ENCODE measurements at places on chromosomes 13 and 19.

DNA sequence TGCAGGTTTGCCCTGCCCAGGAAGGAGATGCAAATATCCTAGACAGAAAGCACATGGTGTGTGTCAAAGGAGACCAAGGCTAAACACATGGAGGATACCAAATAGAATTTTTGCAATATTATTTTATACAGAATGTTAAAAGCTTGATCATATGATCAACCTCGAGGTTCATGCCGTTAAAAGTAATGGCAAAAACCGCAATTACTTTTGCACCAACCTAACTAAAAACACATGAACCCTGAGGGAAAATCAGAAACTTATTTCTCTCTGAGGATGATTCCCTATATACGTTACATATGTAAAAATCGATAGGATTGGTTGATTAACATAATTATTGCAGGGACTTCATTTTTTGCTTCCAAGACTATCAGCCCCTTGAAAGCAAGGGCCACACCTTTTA is 88.1 kb downstream of the MZT1 start:
- no peak for DNase-seq

GRCh38 chr13:91126806-91127205 is 220.7 kb upstream of the MIR17HG start:
- DNase-seq, result no peak

DNA sequence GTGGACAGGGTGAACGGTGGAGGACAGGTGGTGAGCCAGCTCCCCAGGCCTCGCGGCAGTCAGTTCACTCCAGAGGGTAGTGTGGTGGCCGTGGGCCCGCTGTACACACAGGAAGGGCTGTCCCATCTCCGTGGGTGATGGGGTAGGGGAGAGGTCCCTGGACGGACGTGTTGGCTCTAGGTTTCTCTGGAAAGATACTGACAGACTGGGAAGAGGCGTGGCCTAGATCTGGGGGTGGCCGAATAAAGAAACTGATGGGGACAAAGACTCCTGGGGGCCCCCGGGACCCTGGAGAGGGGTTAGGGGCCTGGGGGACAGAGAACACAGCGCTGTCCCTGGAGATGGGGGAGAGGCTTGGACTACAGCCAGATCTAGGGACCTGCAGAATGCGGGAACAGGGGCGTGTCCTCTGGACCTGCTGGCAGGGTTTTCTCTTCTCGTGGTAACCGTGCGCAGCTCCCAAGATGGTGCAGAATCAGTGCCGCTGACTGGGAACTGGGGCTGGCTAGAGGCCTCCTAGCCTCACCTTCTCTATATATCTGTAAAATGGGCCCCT is 4.0 kb upstream of the PRAM1 start:
- DNase-seq, result no peak

DNA sequence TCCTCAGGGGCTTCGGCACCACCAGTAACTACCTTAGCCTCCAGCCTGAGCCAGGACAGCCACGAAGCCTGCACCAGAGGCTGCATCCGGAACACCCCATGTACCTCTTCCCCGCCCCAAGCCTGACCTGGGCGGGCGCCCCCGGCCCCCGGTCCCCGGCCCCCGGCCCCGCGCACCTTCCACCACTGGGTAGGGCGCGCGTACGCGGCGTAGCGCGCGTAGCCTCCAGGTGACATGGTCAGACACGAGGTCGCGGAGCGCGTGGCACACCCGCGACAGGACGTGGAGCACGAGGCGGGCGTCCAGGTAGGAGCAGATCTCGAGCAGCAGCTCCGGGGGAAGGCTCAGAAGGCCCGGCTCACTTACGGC is 450 bp downstream of the FBXW9 start:
- DNase-seq, result no peak

GRCh38 chr19:43594710-43595604 is 977 bp downstream of the IRGQ start:
- DNase-seq, result peak; percentile 71

- no peak for DNase-seq
Measured at GRCh38 chr13:94706843-94707399, 5.4 kb downstream of the SOX21 start.

GRCh38 chr13:98856983-98857382 is 104.5 kb upstream of the SLC15A1 start:
- no peak for DNase-seq

DNA sequence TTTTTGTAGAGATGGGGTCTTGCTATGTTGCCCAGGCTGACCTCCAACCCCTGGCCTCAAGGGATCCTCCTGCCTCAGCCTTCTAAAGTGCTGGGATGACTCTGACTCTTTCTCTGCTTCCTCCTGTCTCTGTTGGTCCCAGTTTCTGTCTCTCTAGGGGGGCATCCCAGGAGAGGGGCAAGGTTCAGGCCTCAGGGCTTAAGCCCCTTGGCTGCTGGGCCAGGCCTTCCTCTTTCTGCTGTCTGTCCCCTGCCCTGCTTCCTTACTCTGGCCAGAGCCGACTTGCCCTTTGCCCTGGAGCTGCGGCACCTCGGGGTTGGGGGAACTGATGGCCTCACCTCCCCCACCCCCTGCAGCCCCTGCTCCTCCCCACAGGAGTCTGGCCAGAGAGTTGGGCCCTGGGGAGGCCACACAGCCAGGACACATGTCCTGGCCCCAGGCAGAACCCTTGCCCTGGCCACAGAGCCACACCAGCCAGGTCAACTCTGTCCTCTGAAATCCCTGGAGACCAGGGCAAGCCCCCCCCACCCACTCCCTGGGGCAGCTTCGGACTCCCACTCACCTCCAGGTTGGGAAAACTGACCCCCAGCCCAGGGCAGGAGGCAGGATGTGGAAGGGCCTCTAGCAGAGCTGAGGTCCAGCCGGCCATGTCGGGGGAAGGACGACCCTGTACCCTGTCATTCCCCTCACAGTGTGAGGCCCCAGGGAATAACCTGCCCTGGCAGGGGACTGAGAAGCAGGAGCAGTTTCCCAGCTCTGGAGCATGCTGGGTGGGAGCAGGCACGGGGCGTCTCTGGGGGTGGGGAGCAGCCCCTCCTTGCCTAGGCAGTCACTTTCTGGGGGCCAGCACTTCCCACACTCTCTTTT is 23.7 kb downstream of the CEBPA start:
- no peak for DNase-seq

GRCh38 chr13:98934243-98934642 is 43.6 kb downstream of the DOCK9 start:
- no peak for DNase-seq

GRCh38 chr13:46352805-46353204 is 34.2 kb downstream of the RUBCNL start:
- no peak for DNase-seq

DNA sequence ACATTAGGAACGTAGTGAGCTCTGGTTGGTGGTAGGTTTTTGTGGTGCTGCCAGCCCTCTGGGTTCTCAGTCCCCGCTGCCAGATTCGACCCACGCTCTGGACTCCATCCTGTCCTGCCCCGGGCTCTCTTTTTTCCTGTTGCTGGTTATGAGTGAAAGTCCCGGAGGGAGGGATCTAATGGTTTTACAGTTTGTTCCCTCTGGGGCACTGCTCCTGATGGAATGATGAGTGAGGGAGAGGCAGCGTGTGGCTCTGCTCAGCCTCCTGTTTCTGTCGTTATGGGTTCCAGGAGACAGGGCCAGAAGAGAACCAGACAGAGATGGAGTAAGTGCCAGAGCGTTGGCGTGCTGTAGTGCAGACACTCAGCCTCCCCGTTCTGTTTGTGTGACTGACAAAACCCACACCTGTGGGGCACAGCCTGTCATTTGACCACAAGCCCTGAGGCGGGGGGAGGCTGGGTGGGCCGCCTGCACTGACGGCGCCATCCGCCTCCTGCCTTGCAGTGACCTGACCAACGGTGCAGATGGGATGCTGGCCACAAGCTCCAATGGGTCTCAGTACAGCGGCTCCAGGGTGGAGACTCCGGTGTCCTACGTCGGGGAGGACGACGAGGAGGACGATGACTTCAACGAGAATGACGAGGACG is 18.3 kb downstream of the ATP4B start:
- DNase-seq, result no peak

GRCh38 chr13:45522571-45522970 is 57.8 kb downstream of the COG3 start:
- DNase-seq, result no peak

- peak; percentile 15 for DNase-seq
Measured at GRCh38 chr19:14536926-14537692, 7.7 kb downstream of the TECR start.

DNA sequence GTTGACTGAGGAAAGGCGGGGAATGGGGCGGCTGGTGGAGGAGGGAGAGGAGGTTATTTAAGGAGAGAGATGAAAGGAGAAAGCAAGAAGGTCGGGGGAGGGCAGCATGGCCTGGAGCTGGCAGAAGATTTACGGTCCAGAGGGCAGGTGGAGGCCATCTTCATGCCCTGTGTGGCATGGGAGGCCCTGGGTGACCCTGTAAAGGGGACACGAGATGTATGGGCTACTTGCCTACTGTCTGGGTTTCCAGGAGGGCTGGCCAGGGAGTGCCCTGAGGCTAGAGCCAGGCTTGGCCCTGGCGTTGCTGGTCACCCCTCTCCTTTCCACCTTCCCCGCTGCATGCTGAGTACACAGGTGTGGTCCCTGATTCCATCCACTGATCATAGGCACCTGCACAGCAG is 6.1 kb downstream of the WTIP start:
- no peak for DNase-seq

- DNase-seq, result no peak
Measured at GRCh38 chr13:61774903-61775302, 359.3 kb upstream of the PCDH20 start.

DNA sequence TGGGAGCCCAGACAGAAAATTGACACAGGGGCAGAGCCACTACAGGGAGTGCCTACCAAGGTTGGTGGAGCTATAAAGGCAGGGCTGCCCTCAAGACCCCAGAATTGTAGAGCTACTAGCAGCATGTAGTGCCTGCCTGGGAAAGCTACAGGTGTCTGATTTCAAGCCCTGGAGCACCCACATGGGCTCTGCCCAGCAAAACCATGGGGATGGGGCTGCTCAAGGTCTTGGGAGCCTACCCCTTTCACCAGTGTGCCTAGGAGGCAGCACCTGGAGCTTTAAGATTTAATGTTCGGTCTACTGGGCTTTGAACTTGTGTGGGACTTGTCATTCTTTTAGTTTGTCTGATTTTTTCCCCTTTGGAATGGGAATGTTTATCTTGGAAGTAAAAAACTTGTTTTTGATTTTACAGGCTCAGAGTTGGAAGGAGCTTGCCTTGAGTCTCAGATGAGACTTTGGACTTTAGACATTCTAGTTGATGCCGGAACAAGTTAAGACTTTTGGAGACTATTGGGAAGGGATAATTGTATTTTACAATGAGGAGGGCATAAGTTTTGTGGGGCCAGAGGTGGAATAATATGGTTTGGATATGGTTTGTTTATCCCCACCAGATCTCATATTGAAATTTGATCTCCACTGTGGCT is 45.1 kb downstream of the ALOX5AP start:
- DNase-seq, result no peak

DNA sequence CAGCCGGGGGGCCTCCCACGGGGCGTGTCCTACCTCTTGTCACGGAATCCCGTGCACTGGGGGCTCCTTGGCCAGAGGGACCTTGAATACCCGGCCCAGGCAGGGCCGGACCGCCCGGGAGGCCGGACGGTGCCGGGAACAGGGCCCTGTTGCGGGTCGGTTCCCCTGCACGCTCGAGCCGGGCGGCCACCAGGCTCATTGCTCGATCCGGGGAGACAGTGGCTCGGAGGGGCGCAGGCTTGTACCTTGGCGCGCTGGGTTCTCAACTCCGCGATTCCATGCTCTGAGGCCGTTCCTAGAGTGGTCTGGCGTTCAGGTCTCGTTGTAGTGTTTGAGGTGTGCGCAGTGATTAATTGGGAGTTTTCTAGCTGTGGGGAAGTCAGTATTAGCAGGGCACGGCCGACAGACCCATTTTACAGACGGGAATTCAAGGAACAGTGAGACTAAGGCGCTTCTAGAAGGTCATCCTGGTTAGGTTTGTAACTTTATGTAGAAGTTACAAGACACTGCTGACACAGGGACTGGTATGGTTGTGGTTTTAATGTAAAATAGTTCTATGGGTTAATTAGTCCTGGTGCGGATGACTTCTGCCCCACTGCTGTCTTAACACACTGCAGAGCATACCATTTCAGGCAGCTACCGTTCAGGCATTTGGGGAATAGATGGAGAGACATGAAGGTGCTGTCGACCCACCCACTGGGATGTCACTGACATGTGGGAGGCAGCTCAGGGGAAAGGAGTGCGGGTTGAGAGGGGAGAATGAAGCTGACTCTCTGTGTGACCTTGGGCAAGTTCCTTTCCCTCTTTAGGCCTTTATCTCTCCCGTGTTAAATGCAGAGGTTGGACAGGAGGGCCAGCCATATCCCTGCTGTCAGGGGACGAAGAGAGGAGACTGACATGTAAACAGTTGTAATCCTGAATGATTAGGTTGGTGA is 592 bp downstream of the CLPTM1 start:
- no peak for DNase-seq

- no peak for DNase-seq
Measured at GRCh38 chr13:67095621-67096020, 134.5 kb downstream of the PCDH9 start.

GRCh38 chr19:52198678-52199077 is 8.8 kb downstream of the PPP2R1A start:
- no peak for DNase-seq

DNA sequence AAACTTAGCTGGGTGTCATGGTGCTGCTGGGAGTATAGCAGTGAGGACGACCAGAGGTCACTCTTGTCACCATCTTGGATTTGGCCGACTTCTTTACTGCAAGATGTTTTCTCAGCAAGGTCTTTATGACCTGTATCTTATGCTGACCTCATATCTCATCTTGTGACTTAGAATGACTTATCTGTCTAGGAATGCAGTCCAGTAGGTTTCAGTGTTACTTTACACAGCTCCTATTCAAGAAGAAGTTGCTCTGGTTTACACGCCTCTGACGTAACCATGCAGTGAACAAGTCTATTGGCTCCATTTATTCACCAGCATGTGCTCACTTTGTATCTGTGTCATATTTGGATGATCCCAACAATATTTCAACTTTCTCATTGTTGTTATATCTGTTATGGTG is 26.7 kb downstream of the ZNF850 start:
- no peak for DNase-seq

DNA sequence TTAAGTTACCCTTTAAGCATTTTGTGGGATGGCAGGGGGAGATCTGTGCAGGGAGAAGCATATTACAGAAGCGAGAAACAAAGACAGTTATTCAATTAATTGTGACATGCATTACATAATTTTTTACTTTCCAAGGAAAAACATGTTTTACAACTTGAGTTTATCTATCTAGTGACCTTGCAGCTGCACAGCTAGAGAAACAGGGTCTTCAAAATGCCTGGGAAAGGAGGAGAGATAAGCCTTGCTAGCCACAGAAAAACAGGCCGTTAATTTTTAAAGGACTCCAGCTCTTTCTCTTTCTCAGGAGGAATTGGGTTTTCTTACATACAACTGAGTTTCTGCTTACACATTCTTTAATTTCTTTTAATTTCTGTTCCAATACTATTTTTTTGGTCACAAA is 14.8 kb upstream of the ZNF431 start:
- no peak for DNase-seq

- no peak for DNase-seq
Measured at GRCh38 chr19:52527956-52528351, 486 bp downstream of the ZNF808 start.

- no peak for DNase-seq
Measured at GRCh38 chr13:24612726-24613125, 67.5 kb upstream of the ATP12A start.

All from T-helper 2 cell treated with Interferon-gamma antibody and Interleukin-4, amounts not matched to agents 5 μg/mL and 100 μg/mL, for 36 hours (primary cell).